Stomach (tissue), 19 donors: ENCODE measurements at places on chromosomes 3 and 15. TPM values are rescaled to one million over a fixed set of nuclear protein-coding genes. Genes with fewer than 3 reads are reported as not detected.

GRCh38 chr3:133491481-133492059 is 81.9 kb upstream of the CDV3 start:
- peak overlapping the region; percentile 11 for H3K27ac ChIP-seq
- H3K4me3 ChIP-seq = no peak overlapping the region
- no peaks in the 10 kb centered on the region for H3K36me3 ChIP-seq

GRCh38 chr3:130345487-130346079 is at the start of gene COL6A5:
TSS of gene COL6A5 (plus strand) at chr3:130345672. CDS start at chr3:130373639, 27,967 bp downstream.
- H3K4me1 ChIP-seq = no peaks in the 10 kb centered on the region
- peaks cover 16% of the 10 kb centered on the region for H3K27me3 ChIP-seq
- no peak within 1 kb of the TSS for H3K27ac ChIP-seq
- peak; percentile 40 for DNase-seq

DNA sequence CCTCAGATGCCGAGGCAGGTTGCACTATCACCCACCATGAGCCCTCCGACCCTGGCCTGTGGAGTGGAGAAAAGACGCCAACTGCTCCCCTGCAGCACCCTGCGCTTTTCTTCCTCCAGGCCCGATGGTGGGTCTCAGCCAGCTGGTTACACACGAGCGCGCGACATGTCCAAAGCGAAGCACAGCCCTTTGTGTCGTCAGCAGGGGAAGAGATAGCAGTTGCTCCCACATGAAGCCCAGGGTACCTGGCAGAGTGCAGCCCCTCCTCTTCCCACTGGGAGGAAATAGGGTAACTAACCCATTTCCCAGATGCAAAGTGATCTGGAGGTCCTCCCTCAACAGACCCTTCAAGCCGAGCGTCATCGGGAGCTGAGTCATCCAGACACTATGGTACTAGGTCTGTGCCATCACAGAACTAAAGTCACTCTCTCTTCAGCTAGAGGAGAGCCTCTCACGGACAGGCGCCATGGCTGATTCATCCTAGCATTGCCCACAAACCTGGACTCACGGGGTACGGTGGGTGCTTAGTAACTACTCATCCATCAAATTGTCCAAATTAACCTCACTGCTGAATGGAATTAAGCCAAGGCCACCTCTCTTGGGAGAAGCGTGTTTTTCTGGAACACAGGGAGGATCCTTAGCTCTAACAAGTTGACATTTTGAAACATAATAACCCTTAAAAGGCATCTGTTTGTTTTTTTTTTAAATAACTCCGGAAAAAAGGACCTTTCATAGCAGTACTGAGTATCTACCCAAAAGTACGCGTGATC is 45.2 kb upstream of the BDH1 start:
- no peaks in the 10 kb centered on the region for H3K27me3 ChIP-seq
- peaks cover 12% of the 10 kb centered on the region for H3K4me1 ChIP-seq
- H3K36me3 ChIP-seq = peaks cover 20% of the 10 kb centered on the region
- no peak for DNase-seq
- no peak overlapping the region for H3K4me3 ChIP-seq
- no peak overlapping the region for H3K27ac ChIP-seq

DNA sequence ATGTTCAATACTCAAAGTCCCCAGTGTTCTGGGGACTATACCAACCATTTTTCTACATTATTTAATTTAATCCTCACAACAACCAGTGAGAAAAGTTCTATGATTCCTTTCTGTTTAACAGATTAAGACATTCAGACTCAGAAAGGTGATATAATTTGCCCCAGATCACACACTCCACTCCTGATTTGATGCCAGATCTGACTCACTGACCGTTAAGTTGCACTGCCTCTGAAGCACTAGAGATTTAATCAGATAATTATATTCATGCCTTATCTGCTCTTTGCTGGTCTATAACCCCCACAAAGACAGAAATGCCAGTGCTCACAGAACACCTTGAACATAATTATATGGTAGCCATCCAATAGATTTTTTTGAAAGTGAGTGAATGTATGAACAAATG is 501.0 kb downstream of the IGSF11 start:
- H3K27ac ChIP-seq = no peak overlapping the region
- no peaks in the 10 kb centered on the region for H3K36me3 ChIP-seq
- no peak overlapping the region for H3K4me3 ChIP-seq
- no peaks in the 10 kb centered on the region for H3K4me1 ChIP-seq
- H3K27me3 ChIP-seq = no peaks in the 10 kb centered on the region

- no peak overlapping the region for H3K27ac ChIP-seq
- H3K4me3 ChIP-seq = no peak overlapping the region
These were observed 291.3 kb upstream of the TRIM42 start for GRCh38 chr3:140386357-140387100.

- no peak for DNase-seq
- peaks cover 4% of the 10 kb centered on the region for H3K4me1 ChIP-seq
- H3K27me3 ChIP-seq = no peaks in the 10 kb centered on the region
- H3K27ac ChIP-seq = no peak overlapping the region
- H3K36me3 ChIP-seq = no peaks in the 10 kb centered on the region
These were observed 15.1 kb downstream of the GLB1 start for GRCh38 chr3:33081812-33082211.

DNA sequence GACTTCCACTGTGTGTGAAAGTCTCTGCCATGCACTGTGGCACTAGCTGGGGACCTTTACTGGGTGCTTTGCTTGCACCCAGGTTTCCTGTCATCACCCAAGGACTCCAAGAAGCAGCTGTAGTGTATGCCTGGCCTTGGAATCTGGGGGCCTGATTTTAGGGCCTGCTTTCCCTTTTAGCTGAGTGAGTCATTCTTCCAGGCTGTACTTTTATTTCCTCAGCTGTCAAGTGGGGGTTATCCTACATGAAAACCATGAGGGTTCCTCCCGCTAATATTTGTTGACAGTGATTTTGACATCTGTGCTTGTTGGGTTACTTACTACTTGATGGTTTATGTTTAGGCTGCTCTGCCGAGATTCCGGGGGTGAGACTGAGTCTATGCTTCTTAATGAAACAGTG is 18.5 kb downstream of the GORASP1 start:
- no peaks in the 10 kb centered on the region for H3K27me3 ChIP-seq
- H3K4me3 ChIP-seq = no peak overlapping the region
- peaks cover 99% of the 10 kb centered on the region for H3K36me3 ChIP-seq
- H3K27ac ChIP-seq = no peak overlapping the region
- H3K4me1 ChIP-seq = no peaks in the 10 kb centered on the region

GRCh38 chr3:73694983-73695757 is 70.4 kb upstream of the PDZRN3 start:
- H3K36me3 ChIP-seq = no peaks in the 10 kb centered on the region
- no peaks in the 10 kb centered on the region for H3K27me3 ChIP-seq
- no peak overlapping the region for H3K27ac ChIP-seq
- no peaks in the 10 kb centered on the region for H3K4me1 ChIP-seq
- H3K4me3 ChIP-seq = no peak overlapping the region

- H3K36me3 ChIP-seq = peaks cover 39% of the 10 kb centered on the region
- H3K4me3 ChIP-seq = no peak overlapping the region
- H3K27me3 ChIP-seq = no peaks in the 10 kb centered on the region
- peaks cover 6% of the 10 kb centered on the region for H3K4me1 ChIP-seq
These were observed 65.3 kb downstream of the FAIM start for GRCh38 chr3:138673641-138674530.

- peak overlapping the region; percentile 47 for H3K27ac ChIP-seq
- H3K4me1 ChIP-seq = peaks cover 35% of the 10 kb centered on the region
- no peaks in the 10 kb centered on the region for H3K27me3 ChIP-seq
- H3K36me3 ChIP-seq = no peaks in the 10 kb centered on the region
- no peak for DNase-seq
These were observed 33.2 kb downstream of the RAB27A start for GRCh38 chr15:55256281-55257011.

DNA sequence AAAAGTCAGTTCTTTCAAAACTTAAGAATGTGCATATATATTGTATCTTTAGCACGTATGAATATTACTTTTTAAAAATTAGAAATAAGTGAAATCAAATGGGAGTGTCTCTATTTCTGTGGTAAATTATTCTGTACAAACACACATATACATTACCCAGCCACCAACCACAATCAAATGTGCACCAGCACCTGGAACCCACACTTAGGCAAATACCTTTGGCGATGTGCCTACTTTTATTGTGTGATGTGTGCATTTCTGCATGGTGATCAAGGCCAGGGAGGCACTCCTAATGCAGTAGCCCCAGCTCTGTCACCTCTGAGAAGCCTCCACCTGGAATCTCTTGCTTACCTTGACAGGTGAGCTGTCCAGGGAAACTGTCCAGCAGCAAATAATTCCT is 76.9 kb downstream of the PIK3R4 start:
- no peaks in the 10 kb centered on the region for H3K27me3 ChIP-seq
- DNase-seq = no peak
- peaks cover 37% of the 10 kb centered on the region for H3K36me3 ChIP-seq
- H3K4me1 ChIP-seq = no peaks in the 10 kb centered on the region

DNA sequence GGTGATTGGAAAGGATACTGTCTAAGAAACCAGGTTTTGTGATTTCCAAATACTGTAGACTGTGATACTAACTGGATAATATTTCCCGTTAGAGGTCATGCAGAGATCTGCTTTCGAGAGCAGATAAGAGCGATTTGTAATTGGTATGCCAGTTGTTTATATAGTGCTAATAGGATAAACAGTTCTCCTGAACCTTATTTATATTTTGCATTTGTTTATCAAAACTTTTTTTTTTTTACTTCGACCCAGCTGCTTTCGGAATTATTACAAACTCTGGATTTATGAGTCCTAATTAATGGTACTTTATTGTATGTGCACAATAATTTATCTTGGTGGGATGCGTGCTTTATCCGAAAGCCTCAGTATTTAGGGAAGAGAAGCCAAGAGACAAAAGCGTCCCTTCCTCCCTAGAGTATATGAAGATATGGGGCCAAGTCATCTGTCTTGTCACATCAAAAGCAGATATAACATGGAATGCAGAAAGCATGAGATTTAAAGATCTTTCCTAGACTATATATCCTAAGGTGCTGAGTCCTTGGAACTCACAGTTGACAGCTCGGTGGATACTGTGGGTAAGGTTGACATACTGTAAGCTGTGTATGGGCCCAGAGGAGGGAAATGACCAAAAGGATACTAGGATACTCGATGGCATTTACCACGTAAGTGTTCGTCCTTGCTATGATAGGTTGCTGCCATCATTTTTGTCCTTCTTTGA is 62.2 kb downstream of the SMAD6 start:
- no peak for DNase-seq
- H3K27me3 ChIP-seq = no peaks in the 10 kb centered on the region
- H3K27ac ChIP-seq = peak overlapping the region; percentile 86
- H3K36me3 ChIP-seq = no peaks in the 10 kb centered on the region

DNA sequence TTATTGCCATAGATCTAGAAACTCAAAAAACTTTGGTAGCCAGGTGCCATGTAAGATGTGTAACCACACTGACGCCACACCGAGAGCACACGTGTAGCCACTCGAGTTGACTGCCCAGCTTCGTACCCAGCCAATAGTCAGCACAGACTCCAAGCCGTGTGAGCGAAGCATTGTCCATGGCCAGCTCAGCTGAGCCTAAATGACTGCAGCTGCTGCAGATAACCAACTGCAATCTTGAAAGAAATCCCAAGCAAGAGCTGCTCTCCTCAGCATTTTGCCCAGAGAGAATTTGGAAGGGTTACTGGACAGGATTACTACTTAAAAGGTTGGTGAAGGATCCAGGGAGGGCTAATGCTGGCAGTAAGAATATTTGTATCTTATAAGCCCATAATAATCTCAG is 193.0 kb upstream of the THRB start:
- no peaks in the 10 kb centered on the region for H3K27me3 ChIP-seq
- H3K27ac ChIP-seq = peak overlapping the region; percentile 12
- H3K4me3 ChIP-seq = no peak overlapping the region
- DNase-seq = no peak
- H3K36me3 ChIP-seq = no peaks in the 10 kb centered on the region

DNA sequence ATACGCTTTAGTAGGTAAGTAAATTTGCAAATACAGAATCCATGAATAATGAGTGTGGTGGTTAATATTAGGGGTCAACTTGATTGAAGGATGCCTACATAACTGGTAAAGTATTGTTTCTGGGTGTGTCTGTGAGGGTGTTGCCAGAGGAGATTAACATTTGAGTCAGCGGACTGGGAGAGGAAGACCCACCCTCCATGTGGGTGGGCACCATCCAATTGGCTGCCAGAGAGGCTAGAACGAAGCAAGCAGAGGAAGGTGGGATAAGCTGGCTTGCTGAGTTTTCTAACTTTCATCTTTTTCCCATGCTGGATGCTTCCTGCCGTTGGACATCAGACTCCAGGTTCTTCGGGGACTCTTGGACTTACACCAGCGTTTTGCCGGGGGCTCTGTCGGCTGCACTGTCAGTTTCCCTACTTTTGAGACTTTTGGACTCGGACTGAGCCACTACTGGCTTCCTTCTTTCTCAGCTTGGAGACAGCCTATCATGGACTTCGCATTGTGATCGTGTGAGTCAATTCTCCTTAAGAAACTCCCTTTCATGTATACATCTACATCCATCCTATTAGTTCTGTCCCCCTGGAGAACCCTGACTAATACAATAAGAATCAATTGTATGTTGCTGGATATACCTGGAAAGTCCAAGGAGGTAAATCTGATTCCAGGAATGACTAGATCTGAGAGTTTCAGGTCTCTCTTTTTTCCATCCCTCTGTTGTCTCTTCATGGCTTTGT is 25.8 kb upstream of the NEDD4 start:
- no peak overlapping the region for H3K27ac ChIP-seq
- no peaks in the 10 kb centered on the region for H3K36me3 ChIP-seq
- H3K27me3 ChIP-seq = no peaks in the 10 kb centered on the region
- H3K4me3 ChIP-seq = no peak overlapping the region

GRCh38 chr3:127103080-127103479 is 89.9 kb upstream of the PRR23E start:
- no peak for DNase-seq
- no peaks in the 10 kb centered on the region for H3K4me1 ChIP-seq
- H3K36me3 ChIP-seq = no peaks in the 10 kb centered on the region
- H3K27me3 ChIP-seq = peaks cover 14% of the 10 kb centered on the region
- H3K4me3 ChIP-seq = no peak overlapping the region

DNA sequence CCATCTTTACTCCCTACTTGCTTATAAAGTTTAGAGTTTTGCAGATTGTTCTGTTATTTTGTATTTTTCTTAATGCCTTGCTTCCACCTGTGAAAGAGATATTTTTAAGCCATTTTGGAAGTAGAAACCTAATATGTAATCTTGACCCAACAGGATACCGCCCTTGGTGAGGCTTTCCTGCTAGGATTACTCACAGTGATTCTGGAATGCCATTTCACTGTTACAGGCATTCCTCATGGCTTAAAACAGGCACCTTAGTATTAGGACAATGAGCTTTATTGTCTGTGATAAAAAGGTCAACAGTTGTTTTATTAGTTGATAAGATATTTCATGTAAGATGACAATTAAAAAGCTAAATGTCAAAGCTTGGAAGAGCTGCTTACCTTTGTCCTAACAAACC is 58.2 kb downstream of the PHLDB2 start:
- H3K27me3 ChIP-seq = no peaks in the 10 kb centered on the region
- no peak overlapping the region for H3K4me3 ChIP-seq
- H3K27ac ChIP-seq = no peak overlapping the region
- DNase-seq = no peak
- peaks cover 14% of the 10 kb centered on the region for H3K4me1 ChIP-seq
- H3K36me3 ChIP-seq = peaks cover 53% of the 10 kb centered on the region

GRCh38 chr3:165197481-165197800 is 1.3 kb upstream of the SLITRK3 start:
- H3K27me3 ChIP-seq = peaks cover 59% of the 10 kb centered on the region
- no peak for DNase-seq
- peaks cover 45% of the 10 kb centered on the region for H3K4me1 ChIP-seq
- H3K36me3 ChIP-seq = no peaks in the 10 kb centered on the region

- no peaks in the 10 kb centered on the region for H3K36me3 ChIP-seq
- no peaks in the 10 kb centered on the region for H3K4me1 ChIP-seq
- H3K27me3 ChIP-seq = no peaks in the 10 kb centered on the region
- DNase-seq = no peak
- no peak overlapping the region for H3K4me3 ChIP-seq
These were observed 33.1 kb downstream of the RASGRP1 start for GRCh38 chr15:38531509-38531908.

SKOR1 gene
- total RNA-seq = 0.14 TPM

GADL1 gene
- total RNA-seq = not detected

MAPK6 gene
- 2.3 TPM for total RNA-seq

ITIH4 gene
- total RNA-seq = 300 TPM

ENTPD3 gene
- total RNA-seq = not detected

AGTR1 gene
- 11.0 TPM for total RNA-seq

TLR9 gene
- not detected for total RNA-seq

GOLGA8M gene
- total RNA-seq = not detected
